NCI-H2107 (cell line): ENCODE measurements at places on chromosomes 13 and 19.

GRCh38 chr19:43318203-43318602 lies 35.3 kb upstream of the CD177 start:
- DNase-seq: no peak

DNA sequence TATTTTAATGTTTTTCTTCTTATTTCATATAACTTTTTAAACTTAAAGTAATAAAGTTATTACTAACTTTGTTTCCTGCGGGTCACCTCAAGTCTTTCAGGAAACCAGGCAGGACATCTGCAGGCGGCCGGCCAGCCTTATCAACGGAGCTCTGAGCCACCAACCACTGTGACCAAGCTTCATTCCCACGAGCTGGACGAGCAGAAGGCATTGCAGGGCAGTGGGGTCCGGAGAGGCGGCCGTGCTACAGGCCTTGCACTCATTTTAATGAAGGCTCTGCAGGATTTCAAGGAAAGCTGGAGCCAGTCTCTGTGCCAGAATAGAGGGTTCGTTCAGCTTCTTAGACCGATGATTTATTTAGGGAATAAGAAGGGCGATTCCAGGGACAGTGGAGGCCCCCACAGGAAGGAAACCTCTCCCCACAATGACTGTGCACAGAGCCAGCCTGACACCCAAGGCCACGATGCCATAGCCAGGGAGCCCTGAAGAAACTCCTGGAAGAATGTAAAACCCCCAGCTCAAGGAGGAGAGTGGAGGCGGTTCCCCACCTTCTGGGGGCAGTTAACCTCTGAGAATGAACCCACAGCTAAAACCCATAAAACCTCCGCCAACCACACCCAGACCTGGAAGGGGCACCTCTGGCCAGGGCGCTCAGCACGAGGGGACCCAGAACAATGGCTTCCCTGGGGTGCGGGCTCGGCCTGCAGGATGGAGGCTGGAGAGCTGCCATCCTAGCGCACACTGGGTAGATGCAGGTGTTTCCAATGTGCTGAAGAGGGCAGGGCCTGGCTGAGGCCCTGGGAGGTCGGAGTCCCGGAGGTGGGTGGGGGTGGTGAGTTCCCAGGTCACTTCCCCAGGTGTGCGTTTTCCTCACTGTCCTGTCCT lies 75.0 kb downstream of the RASA3 start:
- DNase-seq: no peak

DNA sequence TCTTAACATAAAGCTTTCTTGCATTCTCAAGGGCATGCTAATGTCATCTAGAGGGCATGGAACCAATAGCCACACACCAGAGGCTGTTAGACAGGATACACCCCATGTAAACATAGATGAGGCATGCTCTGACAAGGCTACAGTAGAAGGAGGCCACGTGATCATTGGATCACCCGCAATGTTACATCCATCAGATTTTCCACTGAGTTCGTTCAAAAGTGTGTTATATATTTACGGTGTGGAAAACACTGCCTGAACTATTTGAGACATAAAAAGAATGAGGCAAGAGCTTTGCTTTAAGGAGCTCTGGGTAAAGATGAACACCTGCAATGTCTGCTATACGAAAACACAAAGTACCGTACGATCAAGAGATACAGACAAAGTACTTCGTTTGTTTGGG lies 817.5 kb upstream of the SLC10A2 start:
- DNase-seq: no peak

DNA sequence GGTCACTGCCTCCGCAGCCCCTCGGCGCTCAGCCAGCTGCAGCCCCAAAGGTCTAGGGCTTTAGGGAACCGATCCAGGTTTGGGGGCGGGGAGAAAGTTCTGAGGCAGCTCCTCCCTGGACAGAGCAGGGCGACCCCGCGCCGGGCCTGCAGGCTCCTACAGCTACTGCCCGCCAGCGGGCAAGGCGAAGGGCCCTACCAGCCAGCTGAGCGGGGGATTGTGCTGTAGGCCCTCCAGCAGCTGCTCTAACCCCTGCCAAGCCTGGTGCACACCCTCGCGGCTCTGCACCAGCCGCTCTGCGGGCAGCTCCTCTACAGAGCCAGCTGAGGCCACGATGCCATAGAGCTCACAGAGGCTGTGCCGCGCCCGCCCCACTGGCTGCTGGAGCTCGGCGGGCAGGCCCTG lies 14.0 kb downstream of the PLIN4 start:
- DNase-seq: no peak

DNA sequence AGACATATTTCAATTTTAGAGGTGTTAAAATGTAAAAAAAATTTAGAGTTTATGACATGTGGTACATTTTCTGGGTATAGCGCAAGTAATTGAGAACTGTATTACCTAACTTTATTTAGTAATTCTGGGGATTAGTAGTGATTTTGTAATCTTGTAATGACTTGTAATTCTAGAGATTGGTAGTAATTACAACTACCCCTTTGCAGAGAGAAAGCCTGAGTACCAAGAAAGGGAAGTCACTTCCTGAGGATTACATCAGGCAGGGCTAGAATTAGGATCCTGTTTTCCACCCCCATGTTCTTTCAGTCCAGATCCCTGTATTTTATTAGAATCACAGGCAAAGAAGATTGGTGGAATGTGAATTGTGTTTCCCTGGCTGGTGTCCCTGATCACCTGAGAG lies 274.9 kb downstream of the KCNRG start:
- no peak for DNase-seq

DNA sequence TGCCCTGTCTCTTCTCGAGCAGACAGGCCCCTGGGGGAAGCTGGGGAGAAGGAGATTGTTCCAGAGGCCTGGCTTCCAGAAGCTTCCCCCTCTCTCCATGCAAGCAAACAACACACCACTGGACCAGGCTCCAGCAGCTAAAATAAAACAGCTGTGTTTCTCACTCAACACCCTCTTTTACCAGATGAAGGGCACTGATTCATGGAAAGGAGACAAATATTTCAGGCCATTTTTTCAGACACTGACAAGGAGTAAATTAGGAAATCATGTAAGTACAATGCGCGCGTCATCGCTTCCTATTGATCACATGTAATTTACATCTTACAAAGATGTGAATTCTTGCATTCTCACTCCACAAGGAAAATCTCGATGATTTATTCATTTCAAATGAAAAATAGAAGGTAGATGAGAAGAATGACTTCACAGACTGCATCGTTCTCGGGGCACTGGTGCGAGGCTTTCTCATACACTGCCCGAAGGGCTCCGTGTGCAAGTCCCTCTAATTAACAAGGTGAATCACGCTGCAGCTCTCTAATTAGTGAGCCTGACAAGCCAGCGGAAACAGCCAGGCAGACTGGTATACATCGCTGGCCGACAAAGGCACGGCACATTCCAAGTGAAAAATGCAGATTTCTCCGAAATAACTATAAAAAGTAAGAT lies 153.6 kb downstream of the KCTD15 start:
- DNase-seq: no peak

- no peak for DNase-seq
Observed at GRCh38 chr19:8640402-8641004, 10.1 kb downstream of the NFILZ start.

DNA sequence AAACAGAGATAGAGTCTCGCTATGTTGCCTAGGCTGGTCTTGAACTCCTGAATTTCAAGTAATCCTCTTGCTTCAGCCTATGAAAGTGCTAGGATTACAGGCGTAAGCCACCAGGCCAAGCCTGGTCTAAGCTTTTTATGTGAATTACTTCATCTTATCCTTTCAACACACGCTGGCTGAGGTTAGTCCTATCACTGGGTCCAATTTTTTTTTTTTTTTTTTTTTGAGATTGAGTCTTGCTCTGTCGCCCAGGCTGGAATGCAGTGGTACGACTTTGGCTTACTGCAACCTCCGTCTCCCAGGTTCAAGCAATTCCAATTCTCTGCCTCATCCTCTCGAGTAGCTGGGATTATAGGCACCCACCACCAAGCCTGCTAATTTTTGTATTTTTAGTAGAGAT lies 10.4 kb downstream of the MYO1F start:
- DNase-seq: no peak
